ENCODE measurements at places on chromosomes 5 and 9. TPM values are rescaled to one million over a fixed set of nuclear protein-coding genes. Genes with fewer than 3 reads are reported as not detected.

Gene CYSRT1
- total RNA-seq, result 0.94 TPM

DNA sequence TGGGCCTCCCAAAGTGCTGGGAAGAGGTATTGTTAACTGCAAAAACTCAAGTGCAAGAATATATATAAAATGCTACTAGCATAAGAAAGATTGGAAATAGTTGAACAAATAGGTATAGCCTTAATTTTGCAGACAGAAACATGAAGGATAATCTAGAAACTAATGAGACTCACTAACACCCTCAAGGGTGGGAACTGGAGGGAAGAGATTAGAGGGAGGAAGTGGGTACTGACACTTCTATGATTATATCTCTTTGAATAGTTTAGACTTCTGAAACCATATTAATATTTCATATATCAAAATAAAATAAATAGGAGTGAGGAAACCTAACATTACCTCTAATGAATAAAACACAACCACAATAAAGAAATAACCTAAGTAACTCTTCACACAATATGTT lies 23.0 kb downstream of the AUH start:
- DNase-seq, result no peak
- H3K4me1 ChIP-seq, result peaks cover 10% of the 10 kb centered on the region
- peaks cover 6% of the 10 kb centered on the region for H3K36me3 ChIP-seq

GRCh38 chr5:160473681-160474080 lies 52.0 kb downstream of the PTTG1 start:
- no peak overlapping the region for H3K27ac ChIP-seq
- H3K27me3 ChIP-seq, result no peaks in the 10 kb centered on the region
- DNase-seq, result no peak
- no peaks in the 10 kb centered on the region for H3K36me3 ChIP-seq

- DNase-seq, result no peak
- no peak overlapping the region for H3K27ac ChIP-seq
These were observed 69.7 kb downstream of the TRIO start for GRCh38 chr5:14212838-14213237.

Gene FRMD3
- total RNA-seq, result 15.9 TPM

Gene COX7C
- 683 TPM for total RNA-seq

- no peak for DNase-seq
- H3K4me1 ChIP-seq, result peaks cover 3% of the 10 kb centered on the region
- no peak overlapping the region for H3K4me3 ChIP-seq
- no peaks in the 10 kb centered on the region for H3K36me3 ChIP-seq
- no peaks in the 10 kb centered on the region for H3K27me3 ChIP-seq
These were observed 118.2 kb upstream of the MTAP start for GRCh38 chr9:21684231-21684630.

DNA sequence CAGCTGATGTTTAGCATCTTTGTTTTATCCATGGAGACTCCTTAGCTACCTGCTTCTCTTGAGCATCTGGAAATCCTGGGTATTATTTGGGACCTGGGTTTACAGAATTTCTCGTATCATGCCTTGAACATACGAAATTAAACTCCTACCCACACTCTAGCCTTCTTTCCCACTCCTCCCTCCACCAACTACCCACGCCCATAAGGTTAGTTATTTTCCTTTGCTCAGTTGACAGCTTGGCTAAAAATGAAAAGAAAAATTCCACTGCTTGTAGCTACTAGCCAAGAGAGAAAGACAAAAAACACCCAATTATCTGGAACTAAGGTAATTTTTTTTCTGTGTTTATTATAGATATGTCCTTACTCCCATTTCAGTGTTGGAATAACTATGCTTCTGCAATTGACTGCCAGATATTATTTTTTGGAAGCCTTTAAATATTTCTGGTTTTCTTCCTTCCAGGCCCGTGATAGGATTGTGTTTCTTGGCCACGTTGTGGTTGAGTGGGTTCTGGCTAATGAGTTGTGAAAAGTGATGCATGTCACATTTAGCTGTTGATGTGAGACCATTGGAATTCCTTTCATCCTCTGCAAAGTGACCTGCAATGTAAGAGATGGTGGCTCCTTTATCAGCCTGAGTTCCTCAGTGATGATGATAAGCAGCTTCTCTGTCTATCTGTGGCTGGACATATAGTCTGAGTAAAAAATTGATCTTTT lies 308.1 kb downstream of the LRRC70 start:
- H3K4me3 ChIP-seq, result no peak overlapping the region
- no peaks in the 10 kb centered on the region for H3K36me3 ChIP-seq
- no peak for DNase-seq
- peak overlapping the region; percentile 57 for H3K27ac ChIP-seq
- H3K4me1 ChIP-seq, result peaks cover 6% of the 10 kb centered on the region

Gene LOX
- 34.2 TPM for total RNA-seq

Gene DNAH5
- 1.3 TPM for total RNA-seq

- DNase-seq, result no peak
- H3K4me1 ChIP-seq, result peaks cover 5% of the 10 kb centered on the region
- no peak overlapping the region for H3K27ac ChIP-seq
These were observed 22.5 kb downstream of the PALM2AKAP2 start for GRCh38 chr9:109802491-109802890.

Data from thyroid gland (tissue), 4 donors.